A673 (cell line): ENCODE measurements at places on chromosomes 1 and 21. TPM values are rescaled to one million over a fixed set of nuclear protein-coding genes. Genes with fewer than 3 reads are reported as not detected.

A3GALT2 gene
- 0.39 TPM in 1 of 2 replicates, not detected in the other for total RNA-seq

LMOD1 gene
- 0.20 TPM in 1 of 2 replicates, not detected in the other for total RNA-seq

EPRS1 gene
- 138 and 139 TPM in 2 replicates for total RNA-seq

CELA3B gene
- not detected in 2 replicates for total RNA-seq

TENT5C gene
- 0.90 and 1.1 TPM in 2 replicates for total RNA-seq

DNAJC28 gene
- 1.7 and 2.1 TPM in 2 replicates for total RNA-seq

HCRTR1 gene
- not detected in 2 replicates for total RNA-seq

REN gene
- not detected in 2 replicates for total RNA-seq

- no peak for DNase-seq
Observed at GRCh38 chr1:113325022-113325421, 65.3 kb upstream of the MAGI3 start.

- peak; percentile 82 for DNase-seq
Observed at GRCh38 chr1:209875515-209875914, 47.7 kb downstream of the UTP25 start.

DNA sequence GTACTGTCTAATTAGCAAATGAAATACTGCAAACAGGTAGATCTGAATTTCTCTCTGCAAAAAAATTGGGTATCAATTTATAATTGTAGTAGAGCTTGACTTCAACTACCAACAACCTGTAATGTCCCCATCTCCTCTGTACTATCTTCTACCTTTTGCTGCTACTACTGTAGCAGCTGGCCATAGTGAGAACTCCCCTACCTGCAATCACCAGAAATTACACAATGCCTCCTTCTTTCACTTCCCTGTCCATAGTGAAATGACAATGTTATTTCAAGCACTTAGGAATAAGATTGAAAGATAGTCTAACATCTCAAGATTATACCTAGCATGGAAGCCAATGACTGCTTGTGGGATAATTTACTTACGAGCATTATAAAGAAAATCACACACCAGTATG, 100.4 kb downstream of the ACBD6 start:
- DNase-seq, result no peak

- no peak for DNase-seq
Observed at GRCh38 chr1:25460020-25460419, 29.3 kb downstream of the MACO1 start.

DNA sequence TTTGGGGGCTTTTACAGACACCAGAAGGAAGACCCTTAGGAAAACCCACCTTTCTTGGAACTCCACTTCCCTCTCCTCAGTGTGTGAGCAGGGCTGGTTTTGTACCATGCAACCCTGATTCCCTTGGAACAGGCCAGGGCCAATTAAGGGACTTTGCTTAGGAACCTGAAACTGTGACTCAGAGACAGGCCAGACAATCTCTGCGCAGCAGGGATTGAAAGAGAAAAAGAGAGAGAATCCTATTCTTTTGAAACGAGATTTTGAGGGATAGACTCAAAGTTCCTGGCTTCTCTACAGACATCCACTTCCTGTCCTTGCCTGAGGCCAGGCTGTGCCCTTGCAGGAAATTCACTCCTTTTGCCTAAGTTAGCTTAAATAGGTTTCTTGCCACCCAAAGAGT, 23.1 kb upstream of the C1orf198 start:
- DNase-seq, result no peak

- peak; percentile 86 for DNase-seq
Observed at GRCh38 chr1:20732071-20732587, 374 bp downstream of the SH2D5 start.

DNA sequence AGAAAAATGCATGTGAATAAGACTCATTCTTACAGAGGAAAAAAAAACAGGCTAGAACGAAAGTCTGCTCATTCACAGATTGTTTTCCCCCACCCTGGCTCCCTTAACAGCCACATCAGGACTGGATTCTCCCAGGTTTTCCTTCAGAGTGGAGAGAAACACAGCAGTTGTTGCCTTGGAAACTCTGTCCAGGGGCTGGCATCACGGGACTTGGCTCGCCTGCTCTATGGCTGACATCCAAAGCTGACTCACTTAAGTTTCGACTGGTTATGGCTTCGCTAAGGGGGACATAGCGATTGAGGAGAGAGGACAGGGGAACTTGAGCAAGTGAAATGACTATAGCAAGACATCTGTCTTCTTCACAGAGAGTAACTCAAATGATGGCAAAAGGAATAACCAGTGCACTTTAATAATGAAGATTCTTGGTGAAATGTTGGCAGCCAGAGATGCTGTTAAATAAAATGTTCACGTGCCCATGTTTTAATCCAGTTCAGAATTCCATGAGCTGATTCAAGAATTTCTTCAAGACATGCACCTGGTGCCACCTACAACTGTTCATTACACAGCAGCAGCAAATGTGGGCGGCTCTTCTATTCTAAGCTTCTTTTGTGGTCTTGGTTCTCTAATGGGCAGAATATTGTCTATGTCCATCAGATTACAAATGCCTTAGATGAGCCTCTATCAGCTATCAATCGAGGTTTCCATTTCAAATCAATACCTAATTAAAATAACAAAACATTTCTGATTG, 21.8 kb downstream of the MIS18A start:
- peak; percentile 55 for DNase-seq

GRCh38 chr1:78645723-78646122, 3.9 kb upstream of the IFI44 start:
- peak; percentile 13 for DNase-seq

- no peak for DNase-seq
Observed at GRCh38 chr1:41357451-41358101, 3.7 kb upstream of the FOXO6 start.

- no peak for DNase-seq
Observed at GRCh38 chr1:244454412-244454811, 2.7 kb upstream of the ADSS2 start.

GRCh38 chr1:76303340-76303717, 228.8 kb downstream of the ST6GALNAC3 start:
- no peak for DNase-seq

- DNase-seq, result no peak
Observed at GRCh38 chr1:198923993-198924392, 285.2 kb downstream of the PTPRC start.

GRCh38 chr1:203227371-203228083, 1.9 kb downstream of the CHIT1 start:
- no peak for DNase-seq

GRCh38 chr1:151721788-151722510, 627 bp downstream of the RIIAD1 start:
- no peak for DNase-seq

GRCh38 chr1:178011465-178011828, 41.6 kb upstream of the SEC16B start:
- DNase-seq, result no peak

GRCh38 chr1:32743380-32744070, 41.0 kb upstream of the SYNC start:
- no peak for DNase-seq

DNA sequence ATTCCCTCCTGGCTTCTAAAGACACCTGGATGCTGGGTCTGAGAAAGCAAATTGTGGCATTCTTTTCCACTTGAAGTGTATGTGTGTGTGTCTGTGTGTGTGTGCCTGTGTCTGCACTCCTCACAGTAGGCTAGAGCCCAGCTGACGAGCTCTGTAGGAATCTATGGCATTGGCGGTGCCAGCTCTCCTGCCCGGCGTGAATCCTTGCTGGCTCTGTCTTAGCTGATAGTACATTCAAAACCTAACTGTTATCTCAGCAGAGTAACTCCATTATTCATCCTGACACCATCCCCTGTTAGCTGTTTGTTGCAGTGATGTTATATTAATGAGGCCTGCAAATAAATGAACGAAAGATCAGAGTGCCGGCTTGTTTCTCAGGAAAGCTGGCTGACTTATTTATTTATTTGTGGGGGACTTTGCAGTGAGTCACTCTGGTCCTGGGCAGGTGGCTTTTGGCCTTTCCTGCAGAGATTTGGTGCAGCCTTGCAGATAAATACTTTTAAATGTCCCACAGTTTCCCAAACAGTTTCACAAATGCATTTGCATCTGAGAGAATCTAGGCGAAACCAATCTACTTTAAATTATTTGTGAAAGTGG, 160.6 kb upstream of the CD34 start:
- DNase-seq, result no peak

- DNase-seq, result peak; percentile 86
Observed at GRCh38 chr1:46613661-46614603, 2.7 kb downstream of the MOB3C start.

DNA sequence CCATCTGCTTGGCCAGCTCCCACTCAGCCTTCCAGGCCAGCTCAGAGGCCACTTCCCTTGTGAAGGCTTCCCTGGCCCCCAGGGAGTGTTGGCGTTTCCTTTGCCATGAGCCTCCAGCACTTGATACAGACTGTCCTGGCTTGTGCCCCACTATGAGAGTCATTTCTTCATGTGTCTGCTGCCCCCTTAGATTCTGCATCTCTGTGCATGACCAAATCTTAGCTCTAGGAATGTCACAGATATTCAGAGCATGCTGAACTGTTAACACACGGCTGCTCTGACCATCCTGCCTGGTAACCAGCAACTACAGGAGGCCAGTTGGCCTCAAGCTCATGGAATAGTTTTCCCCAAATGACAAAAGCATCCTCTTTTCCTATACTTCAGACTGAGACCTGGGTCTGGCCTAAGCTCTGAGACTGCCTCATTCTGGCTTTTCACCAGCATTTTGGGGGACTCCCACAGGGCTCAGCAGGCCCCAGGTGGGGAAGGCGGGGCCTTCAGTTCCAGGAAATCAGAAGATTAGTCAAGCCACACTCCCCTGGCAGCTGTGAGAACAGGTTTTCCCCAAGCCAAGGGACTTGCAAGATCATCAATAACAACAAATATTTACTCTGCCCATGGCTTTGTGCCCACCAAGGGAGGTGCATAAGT, 182.6 kb upstream of the EDN2 start:
- DNase-seq, result no peak

DNA sequence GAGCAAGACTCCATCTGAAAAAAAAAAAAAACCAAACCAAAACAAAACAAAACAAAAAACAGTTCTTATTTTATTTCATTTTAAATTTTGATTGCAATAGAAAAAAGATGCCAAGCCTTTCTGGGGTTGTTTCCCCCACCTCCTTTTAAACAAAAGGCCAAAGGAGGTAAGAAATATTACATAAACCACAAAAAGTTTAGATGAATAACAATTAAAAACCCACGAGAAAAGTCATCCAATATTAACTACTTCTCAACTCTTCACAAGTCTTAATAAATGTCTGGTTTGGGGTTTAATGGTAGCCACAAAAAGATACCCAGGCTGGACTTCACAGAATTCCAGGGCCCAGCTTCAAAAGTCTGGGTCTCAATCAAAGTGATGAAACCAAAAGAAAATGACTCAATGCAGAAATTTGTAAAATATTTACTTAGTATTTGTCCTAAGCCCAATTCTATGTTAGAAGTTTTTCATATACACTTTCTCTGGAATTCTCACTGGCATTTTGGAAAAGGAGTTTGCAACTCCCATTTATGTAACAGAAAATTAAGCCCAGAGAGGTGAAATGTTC, 47.0 kb upstream of the SDC3 start:
- DNase-seq, result no peak

DNA sequence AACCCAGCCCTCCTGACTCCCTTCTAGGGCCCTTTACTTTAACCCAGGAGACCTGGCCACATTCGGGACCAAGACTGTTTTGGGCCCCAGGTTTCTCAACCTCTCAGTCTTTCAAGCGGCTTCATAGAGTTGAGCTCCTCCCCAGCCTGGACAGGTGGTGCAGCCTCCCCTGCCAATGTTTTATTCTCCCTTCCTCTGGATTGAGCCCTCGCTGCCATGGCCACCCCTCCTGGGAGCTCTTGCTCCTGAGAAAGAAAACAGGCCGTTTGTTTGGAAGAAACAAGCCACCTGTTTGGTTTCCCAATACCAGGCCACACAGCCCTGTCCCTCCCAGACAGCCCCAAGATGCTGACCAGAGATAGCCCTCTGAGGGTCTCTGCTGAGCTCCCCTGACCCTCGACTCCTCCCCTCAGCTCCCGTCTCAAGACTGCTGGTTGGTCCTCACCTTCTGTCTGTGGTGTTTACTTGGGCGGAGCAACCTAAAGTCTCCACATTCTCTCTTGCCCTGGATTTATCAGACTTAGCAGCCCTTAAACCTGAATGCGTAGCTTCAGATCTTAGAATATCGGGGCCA, 3.3 kb downstream of the TMEM51 start:
- DNase-seq, result no peak

GRCh38 chr1:3356827-3357460, 97.5 kb upstream of the ARHGEF16 start:
- DNase-seq, result no peak

- DNase-seq, result no peak
Observed at GRCh38 chr1:175733722-175734121, 9.7 kb downstream of the TNR start.

- no peak for DNase-seq
Observed at GRCh38 chr1:225689882-225690459, 37.0 kb upstream of the ENAH start.

DNA sequence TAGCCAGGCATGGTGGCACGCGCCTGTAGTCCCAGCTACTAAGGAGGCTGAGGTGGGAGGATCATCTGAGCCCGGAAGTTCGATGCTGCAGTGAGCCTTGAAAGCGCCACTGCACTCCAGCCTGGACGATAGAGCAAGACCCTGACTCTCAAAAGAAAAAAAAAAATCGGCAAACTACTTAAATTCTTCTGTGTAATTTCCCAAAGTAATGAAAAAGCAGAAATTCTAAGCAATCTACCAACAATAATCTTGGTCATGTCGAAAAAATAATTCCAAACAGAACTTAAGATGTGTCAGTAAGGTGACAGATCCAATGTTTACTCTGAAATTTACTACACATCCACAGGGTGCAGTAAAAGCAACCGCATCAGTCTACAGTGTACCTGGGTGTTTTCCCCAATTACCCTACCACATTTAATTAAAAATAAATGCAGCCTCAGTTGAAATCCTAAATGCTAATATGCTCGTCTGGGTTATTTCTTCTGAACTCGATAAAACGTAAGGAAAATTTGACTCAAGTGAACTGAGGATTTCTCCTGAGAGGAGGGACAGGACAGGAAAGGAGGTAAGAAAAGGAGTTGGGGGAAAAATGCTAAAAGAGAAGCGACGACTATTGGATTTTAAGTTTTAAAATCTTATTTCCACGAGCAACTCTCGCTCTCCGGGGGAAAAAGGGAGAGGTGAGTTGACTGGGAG, 801 bp downstream of the EPRS1 start:
- DNase-seq, result peak; percentile 14

DNA sequence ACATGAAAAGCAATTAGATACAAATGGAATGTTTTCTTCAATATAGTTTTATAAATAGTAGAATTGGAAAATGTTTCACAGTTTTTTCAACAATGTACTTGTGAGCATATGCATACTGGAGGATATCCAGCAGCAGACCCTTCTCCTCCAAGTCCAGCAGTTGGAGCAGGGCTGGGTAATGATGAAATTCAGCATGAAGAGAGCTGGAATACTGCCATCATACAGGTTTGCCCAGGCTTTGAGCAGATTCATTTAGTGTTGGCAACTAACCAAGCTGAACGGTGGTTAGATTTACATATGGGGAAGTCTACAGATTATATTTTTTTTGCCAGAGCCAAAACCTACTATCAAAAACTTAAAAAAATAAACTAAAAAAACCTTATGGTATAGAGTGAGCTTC, 38.3 kb downstream of the WDR3 start:
- peak; percentile 50 for DNase-seq

GRCh38 chr1:235920596-235921375, 54.1 kb upstream of the LYST start:
- no peak for DNase-seq
